ENCODE measurements at places on chromosomes 12 and 14.

DNA sequence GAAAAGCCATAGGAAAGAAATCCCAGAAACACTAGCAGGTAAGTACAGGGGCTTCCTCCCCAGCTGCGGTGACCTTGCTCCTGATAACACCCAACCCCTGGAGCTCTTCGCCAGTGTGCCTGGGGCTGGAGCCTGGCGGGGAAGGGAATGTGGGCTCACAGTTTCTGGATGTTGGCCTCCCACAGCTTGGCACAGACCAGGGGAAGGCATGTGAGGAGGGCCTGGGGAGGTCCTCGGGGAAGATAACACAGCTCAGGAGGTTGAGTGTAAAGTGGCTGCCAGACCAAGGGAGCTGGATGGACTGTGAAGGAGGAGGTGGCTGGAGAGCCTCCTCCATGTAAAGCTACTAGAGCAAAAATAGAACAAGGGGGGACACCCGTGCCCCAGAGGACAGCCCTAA, 120.1 kb downstream of the BICD1 start:
- DNase-seq = no peak

DNA sequence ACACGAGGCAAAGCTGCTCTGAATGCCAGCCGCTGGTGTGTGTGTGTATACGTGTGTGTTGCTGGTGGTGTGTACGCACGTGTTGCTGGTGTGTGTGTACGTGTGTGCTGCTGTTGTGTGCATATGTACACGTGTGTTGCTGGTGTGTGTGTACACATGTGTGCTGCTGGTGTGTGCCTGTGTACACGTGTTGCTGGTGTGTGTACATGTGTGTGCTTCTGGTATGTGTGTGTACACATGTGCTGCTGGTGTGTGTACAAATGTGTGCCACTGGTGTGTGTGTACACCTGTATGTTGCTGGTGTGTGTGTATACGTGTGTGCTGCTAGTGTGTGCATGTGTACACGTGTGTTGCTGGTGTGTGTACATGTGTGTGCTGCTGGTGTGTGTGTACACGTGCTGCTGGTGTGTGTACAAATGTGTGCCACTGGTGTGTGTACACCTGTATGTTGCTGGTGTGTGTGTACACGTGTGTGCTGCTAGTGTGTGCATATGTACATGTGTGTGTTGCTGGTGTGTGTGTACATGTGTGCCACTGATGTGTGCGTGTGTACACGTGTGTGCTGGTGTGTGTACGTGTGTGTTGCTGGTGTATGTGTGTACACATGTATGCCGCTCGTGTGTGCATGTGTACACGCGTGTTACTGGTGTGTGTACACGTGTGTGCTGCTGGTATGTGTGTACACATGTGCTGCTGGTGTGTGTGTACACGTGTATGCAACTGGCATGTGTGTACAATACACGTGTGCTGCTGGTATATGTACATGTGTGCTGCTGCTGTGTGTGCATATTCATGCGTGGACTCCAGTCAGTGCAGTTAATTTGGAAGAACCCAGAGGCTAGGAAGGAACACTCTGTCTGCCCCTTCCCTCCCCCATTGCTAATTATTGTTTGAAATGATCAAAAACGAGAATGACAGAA, 47.2 kb downstream of the CACNA2D4 start:
- DNase-seq = no peak

DNA sequence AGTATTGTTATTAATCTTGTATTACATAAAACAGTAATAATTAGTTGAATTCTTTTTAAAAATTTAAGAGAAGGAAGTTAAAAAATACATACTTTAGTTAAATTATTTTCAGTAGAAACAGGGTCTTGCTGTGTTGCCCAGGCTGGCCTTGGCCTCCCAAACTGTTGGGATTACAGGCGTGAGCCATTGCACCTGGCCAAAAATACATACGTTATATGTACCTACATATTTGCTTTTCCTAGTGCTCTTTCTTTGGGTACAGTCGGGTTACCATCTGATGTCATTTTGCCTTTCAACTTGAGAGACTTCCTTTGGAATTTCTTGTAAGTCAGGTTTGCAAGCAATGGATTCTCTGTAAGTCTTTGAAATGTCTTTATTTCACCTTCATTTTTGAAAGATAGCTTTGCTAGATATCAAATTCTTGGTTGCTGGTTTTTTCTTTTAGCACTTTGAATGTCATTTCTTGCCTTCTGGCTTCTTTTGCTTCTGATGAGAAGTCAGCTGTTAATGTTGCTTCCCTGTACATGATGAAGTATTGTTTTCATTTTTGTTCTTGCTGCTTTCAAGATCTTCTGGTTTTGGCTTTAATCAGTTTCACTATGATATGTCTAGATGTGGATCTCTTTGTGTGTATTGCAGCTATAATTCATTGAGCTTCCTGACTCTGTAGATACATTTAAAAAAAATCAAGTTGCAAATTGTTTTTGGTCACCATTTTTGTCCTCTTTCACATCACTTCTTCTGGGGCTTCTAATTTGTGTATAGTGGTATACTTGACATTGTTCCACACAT, 84.4 kb downstream of the SPATS2 start:
- no peak for DNase-seq

GRCh38 chr12:49813131-49813530, 15.1 kb downstream of the NCKAP5L start:
- no peak for DNase-seq

- no peak for DNase-seq
These were observed 179.9 kb downstream of the MON2 start for GRCh38 chr12:62646566-62646965.

- no peak for DNase-seq
These were observed 71.0 kb downstream of the TMTC2 start for GRCh38 chr12:82757656-82758055.

DNA sequence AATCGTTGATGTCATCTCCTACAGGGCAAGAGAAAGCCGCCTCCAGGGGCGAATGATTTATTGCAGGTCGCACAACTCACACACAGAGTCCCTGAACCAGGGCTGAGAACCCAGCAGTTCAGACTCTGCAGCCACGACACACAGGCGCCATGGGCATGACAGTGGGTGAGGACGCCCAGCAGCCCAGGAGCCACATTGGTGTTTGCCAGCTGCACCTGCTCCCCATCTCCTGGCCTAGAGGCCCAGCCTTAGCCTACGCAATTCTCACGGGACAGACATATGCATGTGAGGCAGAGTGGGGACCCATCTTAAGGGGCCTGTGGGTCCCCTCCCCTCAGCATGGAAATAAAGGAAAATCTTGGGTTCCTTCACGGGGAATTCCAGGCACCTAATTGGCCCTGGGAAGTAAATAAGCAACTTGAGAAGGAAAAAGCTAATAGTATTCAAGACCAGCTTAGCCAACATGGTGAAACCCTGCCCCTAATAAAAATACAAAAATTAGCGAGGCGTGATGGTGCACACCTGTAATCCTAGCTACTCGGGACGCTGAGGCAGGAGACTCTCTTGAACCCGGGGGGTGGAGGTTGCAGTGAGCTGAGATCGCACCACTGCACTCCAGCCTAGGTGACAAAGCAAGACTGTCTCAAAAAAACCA, 69.3 kb downstream of the RIMBP2 start:
- DNase-seq = no peak

DNA sequence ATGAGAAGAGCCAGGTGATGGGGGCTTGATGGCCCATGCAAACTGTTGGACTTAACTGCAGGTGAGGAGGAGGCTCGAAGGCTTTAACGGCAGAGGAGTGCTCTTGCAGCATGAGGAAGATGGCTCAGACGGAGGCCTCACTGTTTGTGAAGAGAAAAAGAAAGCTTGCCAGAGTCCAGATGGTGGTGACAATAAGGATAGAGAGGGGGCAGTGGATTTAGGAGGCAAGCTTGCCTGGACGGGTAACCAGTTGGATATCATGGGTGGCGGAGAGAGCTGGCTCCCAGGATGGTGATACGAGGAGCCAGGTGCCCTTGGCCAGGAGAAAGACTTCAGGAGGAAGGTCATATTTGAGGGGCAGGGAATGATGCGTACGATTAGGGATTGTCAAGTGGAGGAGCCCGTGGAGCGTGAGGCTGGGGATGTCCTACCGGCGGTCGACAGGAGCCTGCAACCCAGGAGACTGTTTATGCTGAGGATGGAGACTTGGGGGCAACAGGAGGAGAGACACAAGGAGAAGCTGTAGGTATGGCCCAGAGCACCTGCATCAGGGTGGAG, 71.8 kb downstream of the CACNA1C start:
- no peak for DNase-seq

- DNase-seq = no peak
These were observed 100.4 kb upstream of the PPFIA2 start for GRCh38 chr12:81859521-81859920.

GRCh38 chr12:84816916-84817695, 95.5 kb downstream of the SLC6A15 start:
- no peak for DNase-seq

GRCh38 chr14:24820616-24821015, 186.6 kb upstream of the GZMB start:
- DNase-seq = no peak

GRCh38 chr12:98418357-98419075, 96.9 kb upstream of the TMPO start:
- DNase-seq = no peak

DNA sequence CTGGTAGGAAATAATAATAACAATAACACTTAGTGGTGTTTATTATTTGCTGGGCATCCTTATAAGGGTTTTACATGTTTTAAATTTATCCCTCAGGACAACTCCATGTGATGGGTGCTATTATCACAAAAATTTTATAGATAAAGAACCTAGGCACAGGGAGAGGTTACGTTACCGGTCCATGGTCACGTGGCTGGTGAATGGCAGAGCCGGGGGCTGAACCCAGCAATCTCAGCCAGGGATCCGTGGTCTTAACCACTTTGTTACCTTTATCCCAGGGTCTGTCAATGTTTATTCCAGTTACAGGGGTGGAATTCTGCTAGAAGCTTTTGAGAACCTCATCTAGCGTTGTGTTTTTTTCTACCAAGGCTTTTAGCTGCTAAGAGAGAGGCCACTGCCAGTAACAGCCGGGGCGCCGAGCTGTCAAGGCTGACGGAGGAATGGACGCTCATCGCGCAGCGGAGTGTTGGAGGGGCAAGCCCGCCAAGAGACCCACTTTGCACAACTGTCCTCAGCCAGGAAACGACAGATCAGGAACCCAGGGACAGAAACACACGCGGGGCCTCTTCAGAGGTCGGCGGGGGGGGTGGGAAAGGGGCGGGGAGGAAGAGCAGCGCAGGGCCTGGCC, 418 bp downstream of the AMN1 start:
- no peak for DNase-seq

DNA sequence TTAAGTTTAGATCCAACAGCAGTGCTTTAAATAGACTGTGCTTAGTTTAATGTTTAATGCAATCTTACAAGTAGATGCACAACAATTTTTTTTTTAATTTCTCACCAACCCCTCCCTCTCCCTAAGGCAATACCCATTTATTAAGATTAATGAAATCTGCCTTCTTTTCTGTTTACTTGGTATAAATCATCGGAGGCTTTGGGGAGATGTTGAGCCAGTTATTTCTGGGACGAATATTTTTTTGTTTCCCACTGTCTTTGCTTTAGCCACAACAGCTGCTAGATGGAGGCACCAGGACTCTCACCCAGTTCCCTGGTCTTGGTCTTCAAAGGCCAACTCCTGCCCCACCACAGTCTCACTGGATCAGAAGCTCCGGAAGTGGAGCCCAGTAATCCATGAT, 113.4 kb downstream of the PLXNC1 start:
- no peak for DNase-seq

GRCh38 chr12:64006211-64006825, 161.8 kb downstream of the SRGAP1 start:
- DNase-seq = no peak

GRCh38 chr12:14366209-14367039, 942 bp downstream of the ATF7IP start:
- peak; percentile 47 for DNase-seq

- no peak for DNase-seq
These were observed 62.8 kb downstream of the SERPINA3 start for GRCh38 chr14:94675036-94675435.

GRCh38 chr12:103840876-103841689, at the start of gene NT5DC3:
Gene NT5DC3 (minus strand): TSS chr12:103841234. CDS start chr12:103841156, 78 bp downstream.
- DNase-seq = peak; percentile 89

GRCh38 chr12:129570796-129571400, 332.9 kb downstream of the TMEM132D start:
- no peak for DNase-seq

- no peak for DNase-seq
These were observed 8.6 kb upstream of the OAS3 start for GRCh38 chr12:112929715-112930114.

- no peak for DNase-seq
These were observed 329.7 kb downstream of the TMEM121 start for GRCh38 chr14:105855893-105856675.

DNA sequence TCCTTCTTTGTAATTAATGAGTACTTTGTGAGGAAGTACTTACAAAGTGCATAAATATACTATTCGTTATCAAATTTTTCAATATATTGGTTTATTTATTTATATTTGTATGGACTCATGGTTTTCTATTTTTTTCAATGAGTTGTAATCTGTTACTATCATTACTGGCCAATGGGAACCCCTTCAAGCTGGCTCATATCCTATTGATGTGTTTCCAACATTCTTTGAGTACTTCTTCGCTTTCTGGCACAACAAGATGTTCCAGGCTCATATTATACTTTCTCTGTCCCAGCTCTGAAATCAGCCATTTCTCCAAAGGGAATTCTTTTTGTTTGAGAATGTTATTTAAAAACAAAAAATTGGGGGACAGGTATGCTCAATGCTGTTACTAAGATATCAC, 17.5 kb downstream of the YBX3 start:
- DNase-seq = no peak

DNA sequence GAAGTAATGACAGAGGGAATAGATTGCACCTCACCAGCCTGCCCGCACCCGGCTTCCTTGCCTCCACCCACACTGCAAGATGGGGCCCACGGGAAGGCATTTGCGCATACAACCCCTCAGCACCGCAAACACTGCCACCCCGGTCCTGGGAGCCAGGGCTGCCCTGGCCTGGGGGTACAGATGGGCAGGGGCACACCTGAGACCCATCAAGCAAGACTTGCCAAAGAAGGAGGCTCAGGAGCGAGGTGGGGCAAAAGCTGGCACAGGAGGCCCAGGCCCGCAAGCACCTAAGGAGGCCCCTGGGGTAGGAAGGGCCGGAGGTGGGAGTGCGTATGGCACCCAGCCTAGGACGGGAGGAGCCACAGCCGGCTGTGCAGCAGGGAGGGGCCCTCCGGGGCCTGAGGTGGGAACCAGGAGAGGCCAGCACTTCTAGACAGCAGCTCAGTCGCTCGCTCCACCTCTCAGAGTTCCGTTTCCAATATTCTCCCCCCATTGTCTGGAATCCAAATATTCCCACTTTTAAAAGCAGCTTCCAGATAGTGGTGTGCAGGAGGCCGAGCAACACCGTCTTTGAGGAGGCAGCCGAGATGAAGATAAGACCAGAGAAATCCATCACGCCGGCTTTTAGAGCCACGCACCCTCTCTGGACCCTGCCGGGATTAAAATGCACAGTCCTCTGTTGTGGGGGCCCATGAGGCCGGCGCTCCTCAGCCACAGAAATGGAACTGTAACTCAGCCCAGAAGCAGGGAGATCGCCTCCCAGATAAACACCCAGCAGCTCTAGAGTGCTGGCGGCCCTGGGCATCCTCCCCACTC, 12.2 kb upstream of the C14orf180 start:
- no peak for DNase-seq

- DNase-seq = no peak
These were observed 83.3 kb downstream of the ATXN7L3B start for GRCh38 chr12:74620921-74621320.
